Fibroblast of lung (primary cell): ENCODE measurements at places on chromosomes 16 and 17.
A peak's percentile ranks its signal among the peaks of the same experiment; 100 is the strongest.

DNA sequence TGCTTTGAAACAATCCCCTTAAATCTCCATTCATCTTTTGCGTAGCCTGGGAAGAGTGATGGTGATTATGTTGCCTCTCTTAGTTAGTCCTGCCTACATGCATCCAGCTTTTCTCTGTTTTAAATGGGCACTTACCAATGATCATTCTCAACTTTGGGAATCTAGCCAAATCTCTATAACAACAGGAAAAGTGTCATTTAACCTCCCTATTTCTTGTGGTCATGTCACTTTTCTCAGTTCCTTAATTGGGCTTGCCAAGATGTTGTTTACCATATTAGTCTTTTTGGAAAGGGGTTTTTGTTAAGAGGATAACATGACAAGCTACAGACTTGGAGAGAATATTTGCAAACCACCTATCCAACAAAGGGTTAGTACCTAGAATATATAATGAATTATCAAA is 15.6 kb upstream of the CLEC10A start:
- no peak for DNase-seq

DNA sequence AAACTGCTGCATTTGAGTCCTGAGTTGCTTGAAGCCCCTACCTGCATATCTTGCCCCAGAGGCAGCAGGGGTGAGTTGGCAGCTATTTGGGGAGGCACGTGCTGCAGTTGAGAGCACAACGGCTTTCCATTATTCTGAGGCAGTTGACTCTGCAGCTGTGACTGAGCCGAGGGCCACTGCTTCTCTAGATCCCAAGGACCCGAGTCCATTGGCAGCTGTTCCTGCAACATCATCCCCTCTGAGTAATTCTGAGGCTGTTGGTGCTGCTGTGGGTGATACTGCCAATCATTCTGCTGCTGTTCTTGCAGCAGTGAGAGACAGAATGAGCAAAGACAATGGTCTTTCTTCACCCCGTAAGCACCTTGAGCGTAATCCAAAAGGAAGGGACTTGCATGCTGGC is 12.7 kb downstream of the TERF2IP start:
- DNase-seq, result no peak

DNA sequence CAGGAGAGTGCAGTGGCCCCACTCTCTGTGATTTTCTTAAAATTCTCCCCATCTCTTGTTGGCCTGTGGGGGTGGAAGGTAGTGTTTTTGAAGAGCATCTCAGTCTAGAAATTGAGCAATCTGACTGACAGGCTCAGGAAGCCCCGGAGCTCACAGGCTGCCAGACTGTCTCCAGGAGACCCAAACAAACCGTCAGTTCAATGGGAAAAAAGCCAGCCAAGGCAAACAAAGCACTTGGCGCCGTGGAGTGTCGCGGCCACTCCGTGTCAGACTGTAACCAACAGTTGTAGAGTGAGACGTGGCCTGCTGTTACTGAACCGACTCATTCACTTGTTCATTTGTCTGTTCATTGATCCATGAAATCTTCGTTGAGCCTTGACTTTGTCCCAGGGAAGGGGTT is 33.7 kb downstream of the RGS9 start:
- DNase-seq, result peak; percentile 53

GRCh38 chr17:57160624-57161023 is 75.6 kb downstream of the AKAP1 start:
- DNase-seq, result no peak

DNA sequence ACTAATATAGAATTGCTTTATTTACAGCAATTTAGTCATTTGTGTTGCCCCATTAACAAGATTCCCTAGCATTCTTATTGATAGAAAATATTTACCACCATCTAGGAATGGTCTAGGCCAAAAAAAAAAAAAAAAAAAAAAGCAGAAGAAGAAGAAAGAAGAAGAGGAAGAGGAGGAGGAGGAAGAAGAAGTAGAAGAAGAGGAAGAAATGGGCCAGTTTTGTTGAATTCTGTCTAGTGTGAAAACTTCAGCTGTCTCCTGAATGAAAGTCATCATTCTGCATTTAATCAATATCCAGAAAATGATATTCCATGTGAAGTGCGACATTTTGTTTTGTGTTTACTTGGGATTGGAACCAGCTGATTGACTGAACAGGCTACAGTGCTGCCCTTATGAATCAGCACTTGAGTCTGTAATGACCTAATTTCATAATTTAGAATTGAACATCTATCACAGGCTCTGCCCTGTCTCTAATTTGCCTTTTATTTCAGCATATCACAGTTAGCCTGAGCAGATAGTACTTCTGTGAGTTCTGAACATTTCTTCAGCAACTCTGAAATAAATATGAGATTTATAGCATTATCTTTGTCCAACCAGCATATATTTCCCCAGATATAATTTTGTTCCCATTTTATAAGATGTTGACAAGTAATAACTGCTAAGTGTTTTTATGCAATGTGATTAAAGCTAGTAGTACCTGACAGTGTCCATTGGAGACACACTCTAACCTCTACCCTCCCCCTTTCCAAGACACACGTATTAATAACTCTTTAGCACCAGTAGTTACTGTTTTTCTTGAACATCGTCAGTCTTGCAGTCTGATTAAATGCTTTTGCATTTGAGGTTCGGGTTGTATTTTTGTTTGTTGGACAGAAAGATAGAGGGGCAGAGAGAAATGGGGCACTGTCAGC is 5.9 kb downstream of the ANKFN1 start:
- DNase-seq, result no peak

DNA sequence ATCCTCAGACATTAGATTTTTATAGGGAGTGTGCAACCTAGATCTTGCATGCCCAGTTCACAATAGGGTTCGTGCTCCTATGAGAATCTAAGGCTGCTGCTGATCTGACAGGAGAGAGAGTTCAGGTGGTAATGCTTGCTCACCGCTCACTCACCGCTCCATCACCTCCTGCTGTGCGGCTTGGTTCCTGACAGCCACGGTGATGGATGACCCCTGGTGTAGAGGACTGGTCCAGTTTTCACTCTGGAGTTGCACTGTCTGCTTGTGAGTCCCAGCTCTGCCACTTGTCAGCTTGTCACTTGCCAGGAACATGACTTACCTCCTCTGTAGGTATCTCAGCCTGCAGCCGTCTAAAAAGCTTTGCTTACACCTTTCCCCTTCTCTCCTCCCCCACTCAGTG is 214.6 kb downstream of the SNX29 start:
- no peak for DNase-seq

DNA sequence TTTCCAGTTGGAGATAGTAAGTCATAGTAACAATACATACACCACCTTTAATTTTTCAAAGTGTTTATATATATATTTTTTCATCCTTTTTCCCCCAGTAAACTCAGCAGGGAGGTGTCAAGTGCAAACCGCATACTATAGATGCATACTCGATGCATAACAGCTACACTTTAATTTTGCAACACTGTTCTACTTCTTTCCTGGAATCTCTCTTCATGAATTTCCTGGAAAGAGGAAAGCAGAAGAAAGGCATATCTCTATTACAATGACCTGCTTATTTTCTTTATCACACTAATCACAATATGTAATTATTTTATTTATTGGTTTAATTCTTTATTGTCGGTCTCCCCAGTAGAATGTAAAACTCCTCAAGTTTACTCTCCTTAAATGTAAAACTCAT is 140.0 kb downstream of the SNX11 start:
- DNase-seq, result no peak

- no peak for DNase-seq
Observed at GRCh38 chr17:65609749-65610148, 48.3 kb upstream of the AXIN2 start.

GRCh38 chr16:77062878-77063675 is 127.9 kb upstream of the MON1B start:
- no peak for DNase-seq

DNA sequence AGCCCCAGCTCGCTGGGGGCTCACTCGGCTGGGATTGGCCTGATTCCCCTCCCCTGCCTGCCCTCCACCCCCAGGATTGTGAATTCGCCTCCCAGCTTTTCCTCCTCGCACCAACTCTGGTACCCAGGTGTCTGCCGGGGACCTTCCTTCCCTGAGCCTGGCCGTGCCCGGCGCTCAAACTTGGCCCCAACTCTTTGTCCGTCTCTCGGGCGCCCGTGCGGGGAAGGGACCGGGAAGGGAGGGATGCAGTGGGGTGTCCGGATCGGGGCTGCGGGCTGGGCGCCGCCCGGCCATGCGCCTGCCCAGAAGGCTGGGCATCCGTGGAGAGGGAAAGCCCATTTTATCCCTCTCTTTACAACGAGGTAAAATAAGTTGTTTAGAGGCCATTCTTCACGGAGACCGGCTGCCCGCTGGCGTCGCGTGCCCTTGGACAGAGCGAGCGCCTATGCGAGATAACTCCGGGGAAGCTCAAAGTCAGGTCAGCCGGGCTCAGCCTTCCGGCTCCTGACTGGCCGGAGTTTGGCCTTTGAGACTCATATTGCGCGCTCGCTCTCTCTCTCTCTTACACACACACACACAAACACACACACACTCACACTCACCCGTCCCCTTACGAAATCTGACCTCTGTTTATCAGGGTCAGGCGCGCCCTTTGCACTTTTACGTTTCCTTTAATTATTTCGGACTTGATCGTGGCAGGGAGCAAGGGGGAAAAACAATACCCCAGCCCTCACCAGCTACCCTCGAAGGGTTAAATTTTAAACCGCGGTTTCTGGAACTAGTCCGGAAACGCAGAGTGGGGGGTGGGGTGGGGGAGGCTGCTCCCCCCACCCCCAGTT is 774 bp upstream of the MAF start:
- peak; percentile 54 for DNase-seq

- DNase-seq, result no peak
Observed at GRCh38 chr17:77602883-77603640, 355.4 kb upstream of the TNRC6C start.

- no peak for DNase-seq
Observed at GRCh38 chr16:82583422-82583821, 43.3 kb upstream of the CDH13 start.

DNA sequence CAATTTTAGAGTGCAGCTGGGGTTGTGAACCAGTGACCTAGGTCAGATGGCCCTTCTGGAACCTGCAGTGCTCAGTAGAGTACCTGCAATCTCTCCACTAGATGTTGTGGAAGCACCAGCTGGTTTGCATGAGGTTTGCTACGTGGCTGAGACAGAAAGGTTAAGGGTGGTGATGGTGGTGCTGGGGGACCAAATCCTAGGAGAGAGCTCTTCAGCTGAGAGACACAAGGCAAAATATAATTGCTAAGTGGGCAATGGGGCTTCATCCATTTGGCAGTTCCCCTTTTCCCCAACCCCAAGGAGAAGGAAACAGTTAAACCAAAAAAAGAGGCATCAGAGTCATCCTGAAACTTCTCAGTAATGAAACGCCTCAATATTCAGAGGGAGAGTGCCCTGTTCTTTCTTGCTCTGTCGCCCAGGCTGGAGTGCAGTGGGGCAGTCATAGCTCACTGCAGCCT is 13.9 kb downstream of the ITPRIPL2 start:
- no peak for DNase-seq

DNA sequence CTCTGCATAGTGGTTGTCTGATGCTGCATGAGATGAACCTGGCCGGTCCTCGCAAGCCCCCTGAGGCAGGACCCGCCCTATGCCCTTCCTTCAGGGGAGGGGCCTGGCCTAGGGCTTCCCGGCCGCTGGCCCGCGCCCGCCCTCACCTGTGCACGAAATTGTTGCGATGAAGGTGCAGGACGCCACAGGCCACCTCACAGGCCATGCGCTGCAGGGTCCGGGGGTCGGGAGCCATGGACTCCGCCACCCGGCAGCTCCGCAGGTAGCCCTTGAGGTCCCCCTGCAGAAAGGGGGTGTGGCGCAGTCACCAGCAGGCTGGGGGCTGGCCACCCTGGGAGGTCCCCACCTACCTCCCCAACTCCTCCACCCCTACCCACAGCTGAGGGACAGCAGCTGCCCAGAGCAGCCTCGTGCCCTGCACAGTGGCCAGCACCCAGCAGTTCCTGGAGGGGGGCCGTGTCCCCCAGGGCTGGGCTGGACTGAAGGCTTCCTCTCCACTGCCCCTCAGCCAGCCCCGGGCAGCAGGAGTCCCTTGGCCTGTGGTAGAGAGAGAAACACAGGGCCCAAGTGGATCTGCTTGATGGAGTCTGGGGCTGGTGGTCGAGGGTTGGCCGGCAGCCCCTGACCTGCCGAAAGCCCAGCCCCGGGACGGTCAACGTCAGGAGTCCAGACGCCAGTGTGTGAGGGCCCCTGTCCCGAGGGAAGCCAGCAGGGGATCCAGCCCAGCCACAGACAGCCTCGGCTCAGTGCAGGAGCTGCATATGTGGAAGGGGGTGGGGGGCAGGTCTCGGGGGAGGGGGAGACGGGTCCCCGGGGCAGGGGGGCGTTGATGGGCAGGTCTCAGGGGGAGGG is 38.8 kb upstream of the PVALEF start:
- DNase-seq, result no peak

GRCh38 chr17:266701-267667 is 85.5 kb upstream of the DOC2B start:
- no peak for DNase-seq

DNA sequence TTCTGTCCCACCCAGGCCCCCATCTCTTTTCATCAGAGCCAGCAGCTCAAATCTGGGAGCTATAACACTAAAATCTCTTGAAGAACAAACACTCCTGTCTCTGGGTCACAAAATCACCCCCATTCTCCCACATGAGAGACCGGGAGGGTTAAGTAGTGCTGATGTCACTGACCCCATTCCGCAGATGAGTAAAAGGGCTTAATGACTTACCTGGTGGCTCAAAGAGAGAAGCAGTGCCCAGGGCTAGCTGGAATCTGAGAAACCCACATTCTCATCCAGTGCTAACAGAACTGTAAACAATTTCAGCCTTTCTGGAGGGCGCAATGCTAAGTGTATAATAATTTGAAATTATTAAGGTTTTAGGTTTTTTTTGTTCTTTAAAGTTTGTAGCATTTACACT is 26.3 kb upstream of the LHX1 start:
- no peak for DNase-seq

DNA sequence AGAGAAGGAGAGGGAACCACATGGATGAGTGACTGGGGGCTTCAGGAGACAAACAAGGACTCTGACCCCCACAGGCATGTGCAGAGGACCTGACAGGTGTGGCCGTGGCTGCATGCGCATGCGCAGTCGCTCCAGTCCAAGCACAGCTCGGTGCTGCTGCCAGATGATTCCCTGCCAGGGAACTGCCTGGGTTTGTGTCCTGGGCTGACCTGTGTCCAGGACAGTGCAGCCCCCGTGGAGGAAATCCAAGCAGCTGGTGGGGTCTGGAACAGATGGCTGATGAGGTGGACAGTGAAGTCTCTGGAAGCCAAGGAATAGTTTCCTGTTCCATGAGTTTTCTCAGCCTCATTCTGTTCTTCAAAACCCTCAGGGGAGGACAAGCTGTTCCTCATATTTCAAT is 27.3 kb downstream of the LASP1 start:
- no peak for DNase-seq

DNA sequence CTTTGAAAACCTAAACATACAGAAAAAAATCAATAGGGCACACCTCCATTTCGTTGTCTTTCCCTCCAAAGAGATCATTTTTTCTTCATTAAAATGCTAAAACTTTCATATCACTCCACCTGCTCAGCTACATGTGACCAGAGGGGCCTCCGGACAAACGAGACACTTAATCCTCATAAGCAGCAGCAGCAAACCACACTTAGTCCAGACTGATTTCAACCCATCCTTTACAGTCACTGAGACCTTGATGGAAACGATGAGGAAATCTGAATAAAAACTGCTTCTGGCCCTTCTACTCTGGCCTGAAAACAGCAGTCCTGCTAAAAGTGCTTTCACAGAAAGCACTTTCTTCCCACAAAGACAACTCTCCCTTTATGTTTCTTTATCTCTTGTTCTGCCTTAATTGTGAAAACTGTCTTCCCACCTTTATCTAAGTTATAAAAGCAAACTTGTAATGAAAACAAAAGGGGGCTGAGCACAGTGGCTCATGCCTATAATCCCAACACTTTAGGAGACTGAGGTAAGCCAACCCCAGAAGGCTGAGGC is 4.6 kb downstream of the ANKRD11 start:
- no peak for DNase-seq
